Effector memory CD4-positive, alpha-beta T cell (primary cell): ENCODE measurements at places on chromosomes 2 and 18.

DNA sequence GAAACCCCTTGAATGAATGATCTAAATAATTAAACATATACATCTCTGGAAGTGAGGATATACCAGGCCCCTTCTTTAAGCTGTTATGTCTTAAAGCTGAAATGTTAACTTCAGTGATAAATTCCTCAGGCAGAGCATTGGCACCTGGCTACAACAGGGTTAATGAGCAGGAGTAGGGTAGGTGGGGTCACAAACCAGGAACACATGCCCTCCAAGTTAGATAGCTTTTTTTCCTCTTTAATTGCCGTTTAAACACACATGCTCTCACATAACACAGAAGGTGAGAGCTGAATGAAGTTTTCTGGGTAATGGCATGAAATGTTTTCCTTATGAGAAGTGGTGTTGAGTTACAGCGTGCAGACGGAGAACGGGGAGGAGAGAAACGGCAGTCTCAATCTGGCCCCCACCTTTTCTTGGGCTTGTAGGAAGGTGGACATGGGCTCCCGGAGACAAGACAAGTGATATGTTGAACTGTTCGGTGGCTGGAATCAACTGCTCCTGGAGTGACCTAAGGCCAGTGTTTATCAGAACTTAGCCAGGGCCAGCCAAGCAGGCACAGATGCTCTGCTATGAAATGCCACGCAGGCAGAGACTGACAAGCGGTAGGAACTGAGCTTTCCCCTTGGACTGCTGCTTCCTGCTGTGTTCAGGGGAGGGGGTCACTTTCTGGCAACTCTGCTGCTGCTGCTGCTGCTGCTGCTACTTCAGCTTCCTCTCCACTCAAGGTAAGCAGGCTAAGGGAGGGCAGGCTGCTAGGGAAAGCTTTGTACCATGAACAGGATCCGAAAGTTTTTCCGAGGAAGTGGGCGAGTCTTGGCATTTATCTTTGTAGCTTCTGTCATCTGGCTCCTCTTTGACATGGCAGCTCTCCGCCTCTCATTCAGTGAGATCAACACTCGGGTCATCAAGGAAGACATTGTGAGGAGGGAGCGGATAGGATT is at the start of gene GALNT5:
Gene GALNT5 (plus strand): TSS at position 394 of the 941 bp plus-strand sequence. CDS start 378 bp downstream, at position 772.
- DNase-seq, result no peak

GRCh38 chr2:162967147-162967546 is 128.6 kb upstream of the KCNH7 start:
- DNase-seq, result no peak

DNA sequence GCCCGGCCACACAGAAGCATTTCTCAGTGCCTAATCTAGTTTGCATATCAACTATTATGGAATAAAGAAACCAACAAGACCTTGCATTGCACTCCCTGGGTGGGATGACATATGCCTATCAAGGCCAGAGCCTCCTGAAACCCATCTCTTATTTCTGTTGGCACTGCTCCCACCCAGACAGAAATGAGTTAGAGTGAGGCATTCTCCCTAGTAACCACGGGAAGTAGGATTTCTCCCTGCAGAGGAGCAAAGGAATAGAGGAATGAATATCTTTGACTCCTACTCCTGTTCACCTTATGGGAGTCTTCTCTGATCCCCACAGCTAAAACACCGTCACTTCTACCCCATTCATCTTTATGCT is 24.2 kb upstream of the SCYGR1 start:
- DNase-seq, result no peak

- DNase-seq, result no peak
Observed at GRCh38 chr2:176577054-176577453, 307.8 kb downstream of the MTX2 start.

- no peak for DNase-seq
Observed at GRCh38 chr18:62179213-62179612, 7.6 kb downstream of the PIGN start.

DNA sequence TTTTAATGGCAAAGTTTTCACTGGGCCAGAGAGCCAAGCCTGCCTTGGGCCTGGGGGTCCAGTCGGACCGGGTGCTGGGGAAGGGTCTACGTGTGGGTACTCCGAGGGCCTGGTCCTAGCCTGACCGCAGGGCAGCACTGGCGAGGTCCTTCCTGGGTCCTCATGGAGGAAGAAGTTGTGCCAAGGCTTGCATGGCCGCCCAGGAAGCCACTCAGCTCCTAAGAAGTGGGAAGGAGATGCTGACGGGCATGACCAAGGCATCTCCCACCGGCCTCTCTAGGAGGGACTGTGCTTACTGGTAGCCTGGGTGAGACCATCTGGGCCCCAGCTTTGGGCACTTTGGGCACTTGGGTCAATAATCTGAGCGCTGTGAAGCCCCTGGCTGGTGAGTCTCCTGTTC is 22.6 kb downstream of the CIB4 start:
- no peak for DNase-seq

DNA sequence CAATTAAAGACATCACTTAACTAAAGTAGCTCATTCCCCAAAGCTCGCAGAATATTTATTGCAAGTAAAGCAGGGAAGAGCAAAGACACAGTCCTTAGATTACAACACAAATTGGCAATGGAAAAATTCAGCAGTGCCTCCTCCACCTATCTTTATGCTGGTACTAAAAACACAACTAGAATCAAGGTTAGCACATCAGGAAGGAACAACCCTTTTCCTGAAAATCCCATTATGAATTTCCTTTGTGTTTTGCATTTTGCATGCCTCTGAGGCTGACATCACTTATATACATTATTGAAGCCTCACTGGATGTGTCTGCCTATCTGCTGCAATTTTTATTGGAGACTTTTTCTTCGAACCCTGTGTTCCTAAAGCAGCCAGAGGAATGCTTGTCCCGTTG is 193.8 kb upstream of the STK17B start:
- no peak for DNase-seq

DNA sequence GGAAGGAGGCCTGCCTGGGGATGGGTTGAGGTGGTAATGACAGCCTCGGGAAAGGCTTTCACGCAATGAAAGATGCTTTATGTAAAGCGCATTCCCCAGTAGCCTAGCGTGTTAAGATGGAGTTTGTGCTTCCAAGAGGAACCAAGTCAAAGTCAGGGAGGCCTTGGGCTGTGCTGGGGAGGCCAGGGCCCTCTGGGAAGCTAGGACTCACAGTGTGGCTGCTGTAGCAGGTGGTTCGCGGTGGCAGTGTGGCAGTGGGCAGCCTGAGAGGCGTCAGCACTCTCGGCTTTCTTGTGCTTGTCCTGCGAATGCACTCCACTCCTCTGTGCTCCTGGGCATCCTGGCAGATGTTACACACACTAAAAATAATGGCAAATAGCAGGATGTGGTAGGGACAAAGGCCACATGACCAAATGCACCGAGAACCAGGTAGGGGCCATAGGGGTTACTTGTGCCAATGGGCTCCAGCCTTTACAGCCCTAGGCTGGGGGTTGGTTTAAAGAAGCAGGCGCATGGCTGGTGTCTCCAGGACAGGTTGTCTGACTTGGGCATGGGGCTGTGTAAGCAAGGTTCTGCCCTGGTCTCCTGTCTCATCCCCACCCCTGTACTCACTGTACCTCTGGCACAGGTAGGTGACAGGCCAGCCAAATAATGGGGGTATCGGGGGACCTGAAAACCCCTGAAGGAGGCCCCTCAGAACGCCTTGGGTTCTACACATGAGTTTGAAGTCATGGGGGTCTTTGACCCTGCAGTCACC is 154.4 kb upstream of the TWIST2 start:
- DNase-seq, result no peak

DNA sequence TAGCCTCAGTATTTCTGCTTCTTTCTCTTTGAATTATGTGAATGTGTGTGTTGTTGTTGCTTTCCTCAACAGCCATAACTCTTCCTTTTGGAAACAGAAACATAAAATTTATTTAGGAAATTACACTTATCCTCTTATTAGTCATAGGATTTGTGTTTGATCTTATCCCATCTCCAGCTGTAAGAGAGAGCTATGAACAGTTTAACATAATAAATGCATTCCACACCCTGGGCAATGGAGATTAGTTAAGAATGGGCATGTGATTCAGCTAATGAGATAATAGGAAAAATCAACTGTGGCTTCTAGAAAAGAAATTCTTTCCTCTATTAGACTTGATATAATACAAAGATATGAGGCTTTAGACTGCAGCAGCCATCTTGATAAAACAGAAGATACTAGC is 55.0 kb downstream of the SCN7A start:
- no peak for DNase-seq

DNA sequence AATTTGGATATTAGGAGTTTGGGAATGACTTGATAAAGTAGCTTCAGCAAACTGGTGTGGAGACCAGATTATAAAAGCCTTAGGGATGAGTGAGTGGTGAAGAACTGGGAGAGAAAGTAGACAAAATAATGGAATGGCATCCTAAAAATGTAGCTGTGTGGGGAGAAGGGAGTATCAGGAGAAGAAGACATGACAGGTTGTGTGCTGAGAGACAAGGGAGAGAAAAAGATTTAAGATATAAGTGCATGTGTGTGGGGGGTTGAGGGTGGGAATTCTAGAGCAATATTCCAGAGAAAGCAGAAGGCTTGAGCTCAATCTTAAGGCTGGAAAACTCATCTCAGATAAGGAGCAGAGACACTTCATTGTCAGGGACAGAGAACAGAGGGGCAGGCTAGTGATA is 159.5 kb downstream of the HNMT start:
- no peak for DNase-seq

DNA sequence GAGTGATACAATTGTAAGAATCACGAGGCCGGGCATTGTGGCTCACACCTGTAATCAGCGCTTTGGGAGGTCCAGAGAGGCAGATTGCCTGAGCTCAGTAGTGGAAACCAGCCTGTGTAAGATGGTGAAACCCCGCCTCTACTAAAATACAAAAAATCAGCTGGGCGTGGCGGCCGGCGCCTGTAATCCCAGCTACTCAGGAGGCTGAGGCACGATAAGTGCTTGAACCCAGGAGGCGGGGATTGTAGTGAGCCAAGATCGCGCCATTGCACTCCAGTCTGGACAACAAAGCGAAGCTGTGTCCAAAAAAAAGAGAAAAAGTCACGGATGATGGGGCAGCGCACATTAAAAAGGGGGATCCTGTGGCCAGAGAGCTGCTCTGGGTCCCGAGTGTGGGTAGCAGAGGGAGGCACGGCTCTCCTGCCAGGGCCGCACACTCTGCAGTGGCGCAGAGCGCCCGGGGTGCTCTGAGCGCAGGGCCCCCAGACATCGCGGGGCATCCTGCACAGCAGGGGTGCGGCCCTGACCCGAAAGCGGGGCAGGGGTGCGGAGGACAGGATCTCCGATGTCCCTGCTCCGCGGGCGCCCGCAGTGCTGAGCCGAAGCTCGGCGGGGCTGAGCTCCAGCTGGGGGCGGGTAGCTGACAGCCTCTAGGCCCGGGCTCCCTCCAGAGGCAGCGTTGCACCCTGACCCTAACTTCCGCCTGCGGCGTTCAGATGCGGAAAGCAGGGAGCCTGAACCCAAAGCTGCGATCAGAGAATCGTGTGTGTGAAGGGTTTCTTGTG is 30.4 kb upstream of the RAB6D start:
- no peak for DNase-seq

DNA sequence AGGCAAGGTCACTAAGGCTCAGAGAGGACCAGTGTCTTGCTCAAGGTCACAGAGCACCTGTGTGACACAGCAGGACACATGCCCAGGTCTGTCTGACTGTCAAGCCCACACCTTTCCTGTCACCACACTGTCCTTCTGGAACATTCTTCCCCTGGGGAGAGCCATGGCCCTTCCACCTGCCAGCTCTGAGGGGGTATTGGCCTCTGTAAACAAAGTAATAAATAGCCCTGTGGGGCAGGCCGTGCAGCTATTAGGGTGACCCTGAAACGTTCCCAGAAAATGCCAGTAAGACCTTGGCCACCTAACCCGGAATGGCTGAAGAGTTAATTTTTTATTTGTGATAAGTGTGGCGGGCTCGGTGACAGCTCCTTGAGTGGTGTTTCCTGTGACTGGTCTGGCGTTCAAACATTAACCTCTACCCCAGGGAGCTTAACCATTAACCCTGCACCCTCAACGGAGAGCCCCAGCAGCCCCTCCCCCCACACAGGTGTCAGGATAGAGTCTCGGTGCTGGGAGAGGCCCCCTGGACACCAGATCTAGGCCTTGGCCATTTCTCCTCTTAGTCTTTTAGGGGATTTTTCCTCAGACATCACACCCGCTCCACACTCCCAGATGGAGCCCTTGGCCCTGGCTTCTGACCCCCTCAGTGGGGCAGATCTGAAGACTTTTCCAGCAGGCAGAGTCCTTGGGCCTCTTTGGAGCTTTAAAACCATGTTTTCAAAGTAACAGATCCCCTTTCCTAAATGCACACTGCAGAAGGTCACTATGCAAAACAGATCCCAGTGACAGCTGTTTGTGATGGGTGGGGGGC is 36.6 kb downstream of the SCTR start:
- no peak for DNase-seq

- no peak for DNase-seq
Observed at GRCh38 chr2:234454433-234454832, 42.4 kb downstream of the ARL4C start.

DNA sequence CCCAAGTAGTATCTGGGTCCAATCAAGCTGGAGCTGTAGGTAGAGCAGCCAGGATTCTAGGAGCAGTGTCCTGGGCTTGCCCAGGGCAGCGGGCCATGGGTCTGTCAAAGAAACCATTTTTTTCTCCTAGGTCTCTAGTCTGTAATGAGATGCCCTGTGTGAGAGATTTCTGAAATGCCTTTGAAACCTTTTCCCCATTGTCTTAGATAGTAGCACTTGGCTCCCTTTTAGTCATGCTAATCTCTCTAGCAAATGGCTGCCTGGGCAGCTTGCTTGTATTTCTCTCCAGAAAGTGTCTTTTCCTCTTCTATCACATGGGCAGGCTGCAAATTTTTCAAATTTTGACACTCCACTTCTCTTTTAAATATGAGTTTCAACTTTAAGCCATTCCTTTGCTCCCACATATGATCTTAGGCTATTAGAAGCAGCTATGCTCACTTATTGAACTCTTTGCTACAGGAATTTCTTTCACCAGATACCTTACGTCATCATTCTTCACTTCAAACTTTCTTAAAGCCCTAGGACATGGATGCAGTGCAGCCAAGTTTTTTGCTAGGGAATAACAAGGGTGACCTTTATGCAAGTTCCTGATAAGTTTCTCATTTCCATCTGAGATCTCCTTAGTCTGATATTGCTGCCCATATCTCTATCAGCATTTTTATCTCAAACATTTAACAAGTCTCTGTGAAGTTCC is 890.2 kb upstream of the VRK2 start:
- DNase-seq, result no peak

GRCh38 chr2:230722207-230722885 is 9.7 kb downstream of the CAB39 start:
- DNase-seq, result no peak

- no peak for DNase-seq
Observed at GRCh38 chr18:79485788-79486355, 90.1 kb downstream of the NFATC1 start.

DNA sequence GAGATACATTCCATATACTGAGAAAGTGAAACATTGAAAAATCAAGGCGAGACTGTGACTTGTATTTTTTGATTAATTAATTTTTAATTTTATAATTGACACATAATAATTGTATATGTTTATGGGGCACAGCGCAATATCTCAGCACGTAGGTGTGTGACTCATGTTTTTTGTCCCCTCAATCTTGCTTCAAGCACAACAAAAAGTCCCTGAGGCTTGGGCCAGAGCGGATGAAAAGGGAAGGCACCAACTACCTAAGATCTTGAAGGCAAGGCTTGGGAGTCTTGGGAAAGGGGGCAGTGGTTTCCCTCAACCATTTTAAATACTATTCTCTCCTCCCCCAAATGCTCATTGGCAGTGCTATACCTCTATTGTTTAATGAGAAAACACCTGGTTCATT is 9.9 kb downstream of the SGPP2 start:
- no peak for DNase-seq

GRCh38 chr2:227534714-227535113 is 62.8 kb downstream of the AGFG1 start:
- DNase-seq, result no peak
